ENCODE measurements at places on chromosomes 13 and 19.

DNA sequence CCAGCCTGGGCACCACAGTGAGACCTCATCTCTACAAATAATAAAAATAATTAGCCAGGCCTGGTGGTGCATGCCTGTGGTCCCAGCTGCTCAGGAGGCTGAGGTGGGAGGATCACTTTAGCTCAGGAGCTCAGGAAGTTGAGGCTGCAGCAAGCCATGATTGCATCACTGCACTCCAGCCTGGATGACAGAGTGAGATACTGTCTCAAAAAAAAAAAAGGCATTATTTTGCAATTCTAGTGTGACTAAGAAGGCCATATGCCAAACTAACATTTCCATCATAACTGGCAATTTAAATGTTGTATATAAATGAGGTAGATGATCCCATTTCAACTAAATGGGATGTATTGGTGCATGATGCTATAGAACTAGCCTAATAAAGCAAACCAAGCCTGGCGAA, 632.8 kb upstream of the KLF12 start:
- no peak for DNase-seq

DNA sequence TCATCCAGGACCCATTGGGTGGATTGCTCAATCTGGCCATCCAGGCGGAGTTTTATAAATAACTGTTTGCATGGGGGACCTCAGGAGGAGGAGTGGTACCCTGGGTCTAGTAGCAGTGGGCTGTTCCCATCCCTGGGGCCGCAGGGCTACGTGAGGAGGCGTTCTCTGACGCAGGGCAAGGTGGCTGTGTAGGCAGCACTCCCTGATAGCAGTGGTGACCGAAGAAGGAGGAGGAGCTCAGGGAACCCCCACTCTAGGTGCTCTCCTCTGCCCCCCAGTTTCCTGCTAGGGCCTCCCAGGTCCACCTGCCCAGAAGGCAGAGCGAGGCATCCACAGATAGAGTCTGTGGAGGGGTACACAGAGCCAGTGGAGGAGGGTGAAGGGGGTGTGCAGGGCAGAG, 64.1 kb downstream of the CCNE1 start:
- no peak for DNase-seq

DNA sequence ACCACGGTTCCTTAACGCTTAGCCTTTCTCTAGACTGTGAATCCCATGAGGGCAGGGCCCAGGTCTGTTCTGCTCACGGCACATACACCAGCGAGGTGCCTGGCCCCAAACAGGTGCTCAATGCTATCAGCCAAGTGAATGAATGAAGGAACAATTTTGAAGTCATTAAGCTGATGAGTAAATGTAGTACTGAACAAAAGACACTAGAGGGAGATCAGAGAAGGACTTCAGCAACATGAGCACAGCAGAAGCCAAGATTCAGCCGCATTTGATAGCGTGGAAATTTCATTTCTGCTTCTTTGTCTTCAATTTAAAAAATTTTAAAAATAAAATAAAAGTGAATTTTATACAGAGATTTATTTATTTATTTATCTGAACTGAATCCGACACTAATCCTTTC, 20.1 kb upstream of the MYO16 start:
- no peak for DNase-seq

DNA sequence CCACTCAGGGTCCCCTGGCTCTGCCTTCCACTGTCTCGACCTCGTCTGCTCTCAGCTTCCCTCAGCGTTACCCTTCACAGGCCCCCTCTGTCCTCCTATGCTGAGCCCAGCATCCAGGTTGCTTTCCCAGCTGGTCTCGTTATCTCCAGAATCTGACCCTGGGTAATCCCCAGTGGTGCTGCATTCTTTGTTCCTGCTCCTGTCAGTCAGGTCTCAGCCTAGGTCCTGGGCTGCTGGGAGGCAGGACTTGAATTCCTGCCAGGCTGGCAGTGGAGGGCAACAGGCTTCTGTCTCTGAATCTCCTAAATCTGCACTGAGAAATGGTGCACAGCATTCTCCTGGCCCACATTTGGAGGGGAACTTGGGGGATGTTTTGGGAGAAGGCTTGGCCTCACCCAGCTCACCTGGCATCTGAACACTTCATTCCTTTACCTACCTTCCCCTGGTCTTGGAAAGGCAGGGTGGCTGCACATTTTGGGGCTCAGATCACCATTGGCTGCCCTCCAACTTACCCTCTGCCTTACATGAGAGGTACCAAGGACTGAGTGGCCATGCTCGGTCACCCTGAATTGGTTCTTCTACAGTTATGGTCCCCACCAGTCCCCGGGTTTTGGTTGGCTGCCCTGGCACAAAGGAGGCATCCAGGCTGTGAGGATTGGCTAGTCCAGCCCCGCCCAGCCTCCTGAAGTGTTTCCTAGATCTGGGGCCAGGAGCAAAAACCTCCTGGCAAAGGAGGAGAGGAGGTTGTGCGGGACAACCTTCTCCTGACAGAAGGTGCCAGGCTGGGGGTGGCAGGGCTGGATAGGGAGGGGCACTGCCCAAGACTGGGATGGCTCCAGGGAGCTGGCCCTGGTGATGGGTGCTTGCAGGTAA, at the start of gene CYP4F8:
Gene CYP4F8 (plus strand): TSS at position 712 of the 873 bp plus-strand sequence. CDS start 399 bp downstream, outside the sequence.
- DNase-seq, result no peak

DNA sequence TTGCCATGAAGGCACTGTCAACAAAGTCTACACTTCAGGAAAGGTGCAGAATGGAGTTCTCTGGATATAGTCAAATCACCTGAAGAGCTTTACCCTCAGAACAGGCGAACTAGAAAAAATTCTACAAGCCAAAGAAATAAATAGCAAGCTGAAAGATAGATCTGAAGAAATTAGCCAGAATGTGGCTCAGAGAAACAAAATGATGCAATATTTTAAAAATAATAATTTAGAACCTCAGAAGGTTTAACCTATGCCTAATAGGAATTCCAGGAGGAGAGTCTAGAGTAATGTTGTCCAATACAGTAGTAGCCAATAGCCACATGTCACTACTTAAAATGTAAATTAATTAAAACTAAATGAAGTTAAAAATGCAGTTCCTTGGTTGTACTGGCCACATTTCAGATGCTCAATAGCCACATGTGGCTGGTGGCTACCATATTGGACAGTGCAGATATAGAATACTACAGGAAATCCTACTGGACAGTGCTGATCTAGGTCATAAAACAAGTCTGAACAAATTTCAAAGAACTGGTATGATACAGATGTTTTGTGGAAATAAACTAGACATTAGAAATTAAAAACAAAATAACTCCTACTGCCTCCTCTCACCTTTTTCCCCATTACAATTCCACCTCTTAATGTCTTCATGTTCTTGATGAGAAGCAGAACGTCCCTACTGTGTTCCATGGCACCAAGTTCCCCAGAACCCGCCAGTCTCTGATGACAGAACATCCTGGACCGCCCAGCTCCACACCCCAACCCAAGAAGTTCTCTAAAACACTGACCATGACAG, 679 bp upstream of the CDADC1 start:
- DNase-seq, result no peak

DNA sequence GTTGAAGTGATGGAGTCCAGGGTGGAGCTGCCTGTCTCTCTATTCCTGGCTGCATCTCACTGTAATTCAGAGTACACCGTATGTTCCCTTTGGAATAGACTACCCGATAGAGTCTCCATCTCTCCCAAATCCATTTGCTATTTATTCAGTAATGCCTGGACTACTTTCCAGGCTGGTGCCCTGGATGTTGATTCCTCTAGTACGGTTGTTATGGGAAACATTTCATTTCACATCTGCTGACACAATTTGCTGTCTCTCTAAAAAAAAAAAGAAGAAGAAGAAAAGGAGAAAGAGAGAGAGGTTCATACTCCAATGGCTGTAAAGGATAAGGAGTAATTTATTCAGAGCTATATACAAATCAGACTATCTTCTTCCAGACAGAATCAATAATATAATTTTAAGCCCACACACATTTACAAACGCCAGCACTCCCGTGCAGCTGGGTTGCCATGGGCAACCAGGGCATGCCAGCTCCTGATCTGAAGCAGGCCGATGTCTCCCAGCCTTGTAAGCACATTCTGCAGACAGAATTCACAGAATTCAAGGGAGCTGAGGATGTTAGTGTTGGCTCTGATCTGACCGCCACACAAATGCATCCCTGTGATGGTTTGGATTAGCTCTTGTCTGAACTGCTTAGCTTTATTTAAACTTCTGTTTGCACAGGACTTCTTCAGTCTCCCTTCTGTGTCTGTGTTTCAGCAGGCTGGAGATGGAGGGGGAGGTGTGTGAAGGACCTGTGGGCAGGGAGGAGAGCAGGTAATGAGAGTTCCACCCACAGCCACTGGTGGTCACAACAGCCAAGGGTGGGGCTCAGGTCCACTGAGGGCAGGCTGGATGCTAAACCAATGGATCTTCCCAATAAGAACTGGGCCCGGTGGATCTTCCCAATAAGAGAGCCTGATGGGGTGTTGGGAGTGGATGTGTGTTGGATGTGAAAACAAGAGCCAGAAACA, 66.0 kb downstream of the TEX26 start:
- no peak for DNase-seq

DNA sequence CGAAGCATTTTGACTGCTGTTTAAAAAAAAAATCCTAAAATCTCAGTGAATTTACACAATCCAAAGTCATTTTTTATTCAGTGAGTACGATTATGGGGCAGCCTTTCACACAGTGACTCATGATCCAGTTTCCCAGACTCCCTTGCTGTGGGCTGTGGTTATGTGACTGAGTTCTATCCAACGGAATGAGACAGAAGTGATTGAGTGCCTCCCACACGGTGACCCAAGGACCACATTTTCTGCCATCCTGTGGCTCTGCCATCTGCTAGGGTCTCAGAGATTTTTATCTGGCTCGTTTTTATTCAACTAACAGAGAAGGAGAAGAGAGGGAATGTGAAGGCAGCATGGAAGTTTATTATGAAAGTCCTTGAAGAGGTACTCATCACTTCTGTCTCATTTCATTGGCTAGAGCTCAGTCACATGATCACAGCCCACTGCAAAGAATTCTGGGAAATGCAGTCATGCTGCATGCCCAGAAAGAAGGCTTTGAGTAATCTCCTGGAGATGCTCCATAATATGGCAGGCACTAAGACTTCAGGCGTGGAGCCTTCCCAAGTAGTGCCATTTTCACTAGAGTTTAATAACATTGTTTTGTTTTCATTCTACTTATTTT, 999.4 kb downstream of the UQCRFS1 start:
- DNase-seq, result no peak

DNA sequence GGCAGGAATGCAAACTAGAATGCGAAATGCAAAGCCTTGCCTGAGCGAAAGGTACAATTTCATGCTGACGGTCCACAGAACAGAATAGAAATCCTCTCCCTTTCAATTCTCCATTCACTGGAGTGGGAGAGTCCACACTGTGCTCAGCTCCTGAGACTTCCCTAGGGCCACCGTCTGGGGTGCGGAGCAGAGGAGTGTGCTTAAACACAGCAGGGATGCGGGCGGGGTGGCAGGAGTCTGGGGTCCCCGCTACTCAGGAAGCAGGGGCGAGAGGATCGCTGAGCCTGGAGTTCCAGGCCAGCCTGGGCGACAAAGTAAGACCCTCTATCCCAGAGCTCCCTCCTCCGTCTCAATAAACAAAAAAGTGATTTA, 552 bp upstream of the ZNF816 start:
- DNase-seq, result no peak

GRCh38 chr13:90107661-90108060, 1239.8 kb upstream of the MIR17HG start:
- DNase-seq, result no peak

GRCh38 chr13:47798906-47799305, 202.2 kb downstream of the SUCLA2 start:
- DNase-seq, result no peak

GRCh38 chr13:19069684-19070397, 111.8 kb downstream of the TUBA3C start:
- no peak for DNase-seq

GRCh38 chr13:106555631-106556328, 12.2 kb downstream of the ARGLU1 start:
- no peak for DNase-seq

DNA sequence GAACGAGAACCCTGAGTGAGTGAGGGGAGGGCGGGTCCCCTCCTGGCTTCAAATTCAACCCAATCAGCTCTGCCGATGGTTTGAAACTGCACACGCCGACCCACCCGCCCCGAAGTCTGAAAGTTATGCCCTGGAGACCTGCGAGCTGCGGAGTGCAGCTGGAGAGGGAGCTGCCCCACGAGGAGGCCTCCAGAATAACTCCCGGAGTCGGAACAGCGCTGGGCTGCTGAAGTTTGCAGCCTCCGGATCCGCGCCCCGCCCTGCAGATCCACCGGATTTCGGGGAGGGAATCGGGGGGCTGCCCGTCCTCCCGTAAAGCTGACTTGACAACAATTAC, 7.0 kb downstream of the POU4F1 start:
- no peak for DNase-seq

- DNase-seq, result no peak
Measured at GRCh38 chr13:32748305-32748704, 162.1 kb downstream of the PDS5B start.

DNA sequence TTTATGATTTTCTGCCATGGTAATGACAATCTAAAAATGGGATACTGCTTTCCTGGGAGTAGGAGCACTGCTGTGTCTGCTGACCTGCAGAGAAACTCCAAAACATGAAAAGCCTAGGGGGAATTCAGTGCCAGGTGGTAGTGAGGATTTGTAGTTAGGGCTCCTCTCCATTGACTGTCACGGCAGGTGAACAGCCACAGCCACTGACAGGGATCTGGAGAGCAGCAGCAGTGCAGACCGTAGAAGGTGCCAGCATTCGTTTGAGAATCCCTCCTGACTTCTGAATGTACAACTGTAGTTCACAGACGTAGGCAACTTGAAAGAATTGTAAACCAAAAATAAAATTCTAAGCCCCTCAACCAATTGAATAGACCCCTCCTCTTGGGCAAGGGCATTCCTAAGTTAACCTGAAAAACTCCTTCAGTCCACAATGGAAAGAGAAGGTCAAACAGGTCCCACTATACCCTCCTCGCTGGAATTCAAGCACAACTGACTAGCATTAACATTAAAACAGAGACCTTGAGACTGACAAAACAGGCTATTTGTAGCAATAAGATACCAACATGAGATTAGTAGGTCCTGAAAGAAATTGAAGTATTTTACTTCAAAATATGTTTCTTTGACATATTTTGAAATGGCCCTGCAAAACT, 1328.8 kb downstream of the OLFM4 start:
- no peak for DNase-seq

GRCh38 chr19:38974624-38975213, 823 bp downstream of the FBXO17 start:
- DNase-seq, result no peak

GRCh38 chr19:1482361-1483130, 3.5 kb upstream of the C19orf25 start:
- DNase-seq, result no peak

DNA sequence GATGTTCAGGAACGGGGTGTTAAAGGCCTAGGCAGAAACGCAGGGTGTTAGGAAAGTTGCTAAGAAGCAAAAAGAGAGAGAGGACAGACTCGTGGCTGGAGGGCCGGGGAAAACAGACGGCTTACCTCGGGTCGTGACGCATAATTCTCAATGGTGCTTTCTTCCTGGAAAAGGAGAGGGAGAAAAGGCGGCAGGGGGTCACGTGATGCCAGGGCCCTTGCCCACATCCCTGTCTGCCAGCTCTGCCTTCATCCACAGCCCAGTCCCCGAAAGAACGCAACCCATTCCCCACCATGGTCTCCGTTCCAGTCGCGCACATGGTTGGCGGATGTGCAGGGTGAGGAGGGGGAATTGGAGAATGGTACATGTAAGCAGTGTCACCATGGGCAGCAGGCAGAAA, 1.6 kb downstream of the KRTDAP start:
- DNase-seq, result no peak
